Activated CD4-positive, alpha-beta T cell treated with anti-CD3 and anti-CD28 coated beads for 1 hour (primary cell): ENCODE measurements at places on chromosomes 1 and 21.

DNA sequence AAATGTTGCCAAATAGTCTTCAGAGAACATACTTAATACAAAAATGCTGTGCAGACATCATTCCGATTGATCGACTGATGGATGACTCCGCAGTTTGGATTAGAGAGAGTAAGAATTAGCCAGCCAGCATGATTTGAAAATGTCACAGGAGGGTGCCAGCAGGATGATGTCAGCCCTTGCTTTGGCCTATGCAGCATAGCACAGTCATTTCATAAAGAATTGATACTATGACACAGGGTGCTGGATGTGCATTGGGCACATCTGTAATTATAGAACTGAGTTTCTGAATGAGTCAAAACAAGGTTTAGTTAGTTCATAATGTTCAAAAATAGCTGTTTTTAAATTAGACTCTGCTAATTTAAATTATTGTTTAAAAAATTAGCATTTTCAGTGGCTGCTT is 21.6 kb upstream of the TRAF5 start:
- DNase-seq = no peak

DNA sequence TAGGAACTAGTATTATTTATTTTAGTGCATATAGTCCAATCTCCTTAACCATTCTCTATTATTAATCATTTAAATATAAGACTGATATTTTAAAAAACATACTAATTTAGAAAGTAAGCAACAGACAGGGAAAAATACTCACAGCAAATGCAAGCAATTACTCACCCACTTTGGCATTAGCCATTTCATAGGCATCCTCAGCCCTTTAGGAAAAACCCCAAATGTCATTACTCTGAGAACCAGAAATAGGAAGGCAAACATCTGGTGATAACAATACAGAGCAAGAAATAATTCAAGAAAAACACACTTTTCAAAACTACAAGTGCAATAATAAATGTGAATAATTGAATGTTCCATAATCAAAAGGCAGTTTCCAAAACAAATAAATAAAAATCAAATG is 545.1 kb downstream of the PLPP3 start:
- DNase-seq = no peak

DNA sequence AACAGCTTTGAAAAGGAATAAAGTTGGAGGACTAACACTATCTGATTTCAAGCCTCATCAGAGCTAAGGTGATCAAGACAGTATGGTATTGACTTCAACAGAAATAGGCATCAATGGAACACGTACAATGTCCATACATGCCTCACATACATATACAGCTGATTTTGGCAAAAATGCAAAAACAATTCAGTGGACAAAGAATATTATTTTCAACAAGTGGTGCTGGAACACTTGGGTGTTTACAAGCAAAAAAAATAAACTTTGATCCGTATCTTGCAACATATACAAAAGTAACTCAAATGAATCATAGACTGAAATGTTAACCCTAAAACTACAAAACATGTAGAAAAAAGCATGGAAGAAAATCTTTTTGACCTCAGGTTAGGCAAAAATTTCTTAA is 141.9 kb upstream of the ZC3H11B start:
- DNase-seq = no peak

GRCh38 chr1:23122023-23122748 is 46.5 kb downstream of the LUZP1 start:
- no peak for DNase-seq

DNA sequence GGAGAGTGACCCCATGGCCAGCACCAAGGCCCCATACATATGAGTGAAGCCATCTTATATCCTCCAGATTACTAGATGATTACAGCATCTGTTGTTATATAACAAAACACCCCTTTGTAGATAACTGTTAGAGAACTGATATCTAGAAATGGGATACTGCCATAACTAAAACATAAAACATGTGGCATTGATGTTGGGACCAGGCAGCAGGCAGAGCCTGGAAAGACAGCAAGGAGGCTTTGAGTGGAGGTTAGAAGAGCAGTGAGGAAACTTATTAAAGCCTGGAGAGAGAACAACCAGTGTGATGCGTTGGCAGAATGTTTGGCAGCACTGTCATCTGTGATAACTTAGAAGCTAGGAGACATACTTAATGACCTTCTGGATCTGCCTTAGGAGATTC is 5.5 kb upstream of the ZMYM6 start:
- no peak for DNase-seq

GRCh38 chr1:61058483-61059245 is 23.7 kb upstream of the NFIA start:
- no peak for DNase-seq

DNA sequence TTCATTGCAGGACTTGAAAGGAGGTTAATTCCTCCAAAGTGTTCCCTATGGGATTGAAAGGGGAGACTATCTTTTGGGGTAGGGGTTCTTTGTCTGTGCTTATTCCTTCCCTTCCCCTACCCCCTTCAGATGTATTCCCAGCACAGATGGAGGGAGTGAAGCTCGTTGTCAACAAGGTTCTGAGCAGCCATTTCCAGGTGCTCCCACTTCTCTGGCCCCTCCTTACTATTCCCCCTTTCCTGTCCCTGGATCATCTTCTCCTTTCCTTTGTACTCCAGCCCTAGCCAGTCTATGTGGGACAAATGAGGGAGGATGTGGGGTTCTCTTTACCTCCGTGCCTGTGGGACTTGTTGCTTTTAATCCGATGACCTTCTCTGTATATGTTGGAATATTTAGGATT is 899 bp downstream of the TOMM40L start:
- no peak for DNase-seq

- no peak for DNase-seq
These were observed 103.4 kb downstream of the PPIAL4G start for GRCh38 chr1:148379697-148380096.

- no peak for DNase-seq
These were observed 173.4 kb upstream of the RUNX1 start for GRCh38 chr21:35222541-35222941.

- DNase-seq = no peak
These were observed 1.4 kb downstream of the GPR161 start for GRCh38 chr1:168135116-168135920.

- DNase-seq = no peak
These were observed 2.4 kb downstream of the QSOX1 start for GRCh38 chr1:180157108-180157507.

DNA sequence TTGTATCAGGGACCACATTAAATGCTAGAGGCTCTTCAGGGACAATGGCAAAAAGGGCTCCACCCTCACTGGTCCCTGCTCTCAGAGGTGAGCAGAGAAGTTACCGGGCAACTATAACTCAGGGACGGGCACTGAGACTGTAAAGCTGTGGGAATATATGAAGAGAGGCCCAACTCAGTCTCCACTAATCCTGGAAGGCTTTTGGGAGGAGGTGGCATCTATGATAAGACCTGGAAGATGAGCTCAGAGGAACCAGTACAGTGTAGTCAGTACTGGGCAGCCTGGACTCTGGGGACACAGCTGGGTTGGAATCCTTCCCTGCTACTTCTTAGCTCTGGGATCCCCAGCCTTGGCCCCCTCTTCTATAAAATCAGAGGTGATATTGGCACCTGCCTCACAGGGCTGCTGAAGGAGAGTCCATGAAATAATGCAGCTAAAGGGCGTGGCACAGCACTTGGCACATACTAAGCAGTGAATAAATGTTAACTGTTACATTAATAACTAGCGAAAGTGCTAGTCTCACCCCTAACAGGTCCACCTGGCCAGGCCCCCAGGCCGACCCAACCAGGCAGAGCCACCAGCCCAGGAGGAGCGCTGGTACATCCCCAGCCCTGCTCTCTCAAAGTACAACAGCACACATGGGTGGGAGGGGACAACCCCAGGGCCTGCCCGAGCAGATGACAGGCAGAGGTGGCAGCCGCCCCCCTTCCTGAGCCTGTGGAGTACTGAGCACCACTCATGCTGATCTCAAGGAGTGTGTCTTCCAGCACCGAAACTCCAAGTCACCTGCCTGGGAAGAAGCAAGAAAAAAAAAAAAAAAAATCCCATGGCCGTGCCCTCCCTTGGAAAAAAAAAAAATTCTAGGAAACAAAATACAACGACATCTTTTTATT is 62.7 kb downstream of the CASZ1 start:
- DNase-seq = no peak

GRCh38 chr1:156608981-156609380 is 7.7 kb upstream of the GPATCH4 start:
- DNase-seq = peak; percentile 37

- DNase-seq = no peak
These were observed 211.7 kb upstream of the POGK start for GRCh38 chr1:166627558-166627957.

- no peak for DNase-seq
These were observed 935 bp upstream of the COG2 start for GRCh38 chr1:230641346-230641745.

- no peak for DNase-seq
These were observed 16.4 kb upstream of the NFASC start for GRCh38 chr1:204854286-204854685.

- no peak for DNase-seq
These were observed 329.1 kb upstream of the NFIA start for GRCh38 chr1:60753036-60753900.

- no peak for DNase-seq
These were observed 40.2 kb upstream of the VWA5B1 start for GRCh38 chr1:20250340-20250989.

- DNase-seq = no peak
These were observed 3.4 kb downstream of the MEF2D start for GRCh38 chr1:156497078-156497742.

- no peak for DNase-seq
These were observed 3.2 kb upstream of the C1orf74 start for GRCh38 chr1:209787551-209787950.

GRCh38 chr1:212344905-212345304 is 59.7 kb downstream of the PPP2R5A start:
- no peak for DNase-seq

DNA sequence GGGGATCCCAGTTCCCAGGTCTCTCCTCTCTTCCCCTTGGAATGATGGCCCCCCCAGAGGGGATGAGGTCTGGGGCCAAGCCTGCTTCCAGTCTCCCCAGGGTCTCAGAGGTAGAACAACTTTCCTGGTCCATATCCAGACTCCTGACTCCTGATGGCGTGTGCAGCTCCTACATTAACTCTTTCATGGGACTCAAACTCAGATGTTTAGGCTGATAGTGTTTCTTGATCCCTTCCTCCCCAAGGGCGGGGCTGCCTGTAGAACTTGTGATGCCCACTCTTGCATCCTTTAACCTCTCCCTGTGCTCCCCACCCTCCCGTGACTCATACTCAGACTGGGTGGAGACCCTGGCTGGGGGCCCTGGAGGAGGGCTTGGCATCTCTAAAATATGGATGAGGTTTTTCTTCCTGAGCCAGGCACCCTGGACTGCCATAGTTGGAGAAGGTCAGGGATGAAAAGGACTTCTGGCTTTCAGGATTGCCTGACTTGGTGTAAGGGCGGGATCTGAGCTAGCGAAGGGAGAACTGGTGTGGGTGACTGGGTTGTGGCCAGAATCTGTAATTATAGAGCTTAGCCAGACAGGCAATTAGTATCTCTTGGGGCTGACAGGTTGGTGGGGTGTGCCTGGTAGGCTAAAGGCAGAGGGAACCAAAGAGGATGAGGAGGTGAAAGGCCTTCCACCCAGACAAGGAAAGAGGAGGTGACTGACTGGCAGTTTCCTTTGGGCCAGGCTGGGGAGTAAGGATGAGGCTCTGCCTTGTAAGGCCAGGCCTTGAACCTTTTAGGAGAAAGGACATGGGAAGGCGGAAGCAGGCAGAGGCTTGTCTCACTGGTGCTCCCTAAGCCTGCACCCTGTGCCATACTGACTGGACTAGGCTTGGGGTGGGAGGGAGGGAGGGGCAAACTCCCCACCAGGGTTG is 1.5 kb downstream of the ATP8B2 start:
- no peak for DNase-seq

DNA sequence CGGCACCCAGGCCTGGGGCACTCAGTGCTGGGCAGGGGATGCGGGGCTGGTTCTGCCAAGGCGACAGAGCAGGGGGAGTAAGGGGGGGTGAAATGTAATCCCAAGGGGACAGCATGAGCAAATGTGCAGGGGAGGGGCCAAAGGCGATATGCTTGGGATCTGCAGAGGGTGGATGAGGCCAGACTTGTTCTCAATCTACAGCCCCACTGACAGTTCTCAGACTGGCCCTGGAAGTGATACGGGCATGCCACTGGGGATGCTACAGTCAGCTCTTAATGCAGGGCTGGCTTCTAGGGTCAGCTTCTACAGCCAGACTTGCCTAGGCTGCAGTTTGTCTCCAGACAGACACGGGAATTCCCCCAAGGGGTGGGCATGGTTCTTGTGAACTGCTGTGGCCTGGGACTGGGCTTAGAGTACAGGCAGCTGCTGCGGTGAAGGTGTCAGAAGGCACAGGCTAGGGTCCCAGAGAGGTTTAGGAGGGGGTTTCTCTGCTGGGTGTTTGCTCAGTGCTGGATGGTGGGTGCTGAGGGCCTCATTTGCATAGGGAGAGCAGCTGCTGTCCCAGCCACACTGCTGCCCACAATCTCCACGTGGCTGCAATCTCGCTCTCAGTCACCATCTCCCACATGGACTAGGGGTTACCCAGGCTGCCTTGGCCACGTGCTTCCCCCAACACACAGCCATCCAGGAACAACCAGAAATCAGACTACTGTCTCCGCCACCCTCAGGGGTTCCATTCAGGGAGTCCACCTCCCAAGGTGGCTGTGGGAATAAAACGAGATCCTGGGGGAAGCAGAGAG is 190.1 kb downstream of the HIVEP3 start:
- no peak for DNase-seq
